Vagina (tissue), 2 donors: ENCODE measurements at places on chromosomes 3 and 15.

DNA sequence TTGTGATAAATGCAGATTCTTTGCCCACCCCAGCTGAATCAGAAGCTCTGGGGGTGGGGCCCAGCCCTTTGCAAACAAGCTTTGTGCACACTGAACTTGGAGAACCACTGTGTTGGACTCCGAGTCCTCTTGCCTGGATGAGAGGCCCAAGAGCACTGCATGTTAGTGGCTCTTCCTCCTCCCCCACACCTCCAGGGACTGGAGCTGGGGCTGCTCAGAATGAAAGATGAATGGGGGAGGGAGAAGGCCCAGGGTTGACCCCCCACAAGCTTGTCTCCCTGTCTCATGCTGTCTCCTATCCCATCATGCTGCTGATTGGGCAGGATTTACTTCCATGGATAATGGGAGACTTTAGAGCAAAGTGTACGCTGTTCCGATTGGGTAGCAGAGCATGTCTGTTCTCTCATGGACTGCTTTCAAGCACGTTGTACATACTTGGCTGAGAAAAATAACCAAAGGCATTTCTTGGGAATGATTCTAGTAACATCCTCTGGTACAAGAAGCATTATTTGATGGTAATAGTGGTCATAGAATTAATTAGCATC is 99.6 kb downstream of the PGPEP1L start:
- no peak for DNase-seq

DNA sequence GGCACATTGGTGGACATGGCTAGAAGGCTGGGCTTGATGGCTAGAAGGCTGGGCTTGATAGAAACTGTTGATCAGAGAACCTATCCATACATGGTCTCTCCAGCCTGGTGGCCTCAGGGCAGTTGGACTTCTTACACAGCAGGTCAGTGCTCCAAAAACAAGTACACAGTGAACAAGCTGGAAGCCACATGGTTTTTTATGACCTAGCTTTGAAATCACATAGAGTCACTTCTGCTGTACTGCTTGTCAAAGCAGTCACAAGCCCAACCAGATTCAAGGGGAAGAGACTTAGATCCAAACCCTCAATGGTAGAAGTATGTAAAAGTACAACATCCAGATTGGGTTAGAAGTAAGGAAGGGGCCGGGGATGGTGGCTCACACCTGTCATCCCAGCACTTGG is 89.4 kb upstream of the HES1 start:
- no peak for DNase-seq

- no peak for DNase-seq
Observed at GRCh38 chr3:148079370-148079769, 618.3 kb upstream of the AGTR1 start.

GRCh38 chr15:36605604-36606263 is 26.3 kb downstream of the CDIN1 start:
- no peak for DNase-seq

- no peak for DNase-seq
Observed at GRCh38 chr15:50552238-50552637, 5.8 kb upstream of the USP50 start.

DNA sequence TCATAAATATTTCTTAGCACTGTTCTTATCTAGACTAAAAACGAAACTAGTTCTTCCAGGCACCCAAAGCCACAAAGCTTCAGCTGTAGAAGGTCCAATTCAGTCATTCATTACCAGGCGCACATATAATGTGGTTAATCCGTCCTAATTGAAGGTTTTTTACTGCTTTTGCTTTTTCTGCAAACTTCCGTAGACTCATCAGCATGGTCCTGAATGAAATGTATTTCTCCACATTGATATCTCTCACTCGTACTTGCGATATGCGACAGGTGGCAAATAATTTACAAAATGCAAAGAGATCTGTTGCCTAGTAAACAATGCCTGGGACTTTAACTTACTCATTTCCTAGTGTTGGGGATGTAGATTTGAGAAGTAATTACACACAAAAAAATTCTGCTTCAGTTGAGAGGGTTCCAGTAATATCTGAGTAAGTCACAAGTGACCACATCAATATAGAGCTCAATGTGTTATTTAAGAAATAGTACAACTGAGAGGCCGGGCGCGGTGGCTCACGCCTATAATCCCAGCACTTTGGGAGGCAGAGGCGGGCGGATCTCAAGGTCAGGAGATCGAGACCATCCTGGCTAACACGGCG is 75.0 kb upstream of the MBNL1 start:
- DNase-seq: no peak

GRCh38 chr3:80408030-80408721 is 640.4 kb upstream of the ROBO1 start:
- DNase-seq: no peak

DNA sequence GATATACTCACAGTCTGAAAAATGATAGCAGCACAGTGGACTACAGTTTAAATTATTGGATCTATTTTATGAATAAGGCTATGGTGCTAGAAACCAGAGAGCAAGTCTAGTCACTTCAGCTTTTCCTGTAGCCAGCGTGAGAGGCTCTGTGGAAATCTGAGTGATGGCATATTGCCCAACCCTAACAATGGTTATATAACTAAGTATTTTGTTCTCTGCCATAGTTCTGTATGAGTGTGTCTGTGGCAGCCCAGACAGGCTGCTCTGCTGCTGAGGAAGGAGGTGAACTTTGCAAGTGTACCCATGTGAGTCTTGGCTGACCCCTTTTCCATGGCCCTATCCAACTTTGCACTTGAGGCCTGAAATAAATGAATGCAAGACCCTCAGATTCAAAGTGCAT is 105.7 kb downstream of the LRTM1 start:
- no peak for DNase-seq

DNA sequence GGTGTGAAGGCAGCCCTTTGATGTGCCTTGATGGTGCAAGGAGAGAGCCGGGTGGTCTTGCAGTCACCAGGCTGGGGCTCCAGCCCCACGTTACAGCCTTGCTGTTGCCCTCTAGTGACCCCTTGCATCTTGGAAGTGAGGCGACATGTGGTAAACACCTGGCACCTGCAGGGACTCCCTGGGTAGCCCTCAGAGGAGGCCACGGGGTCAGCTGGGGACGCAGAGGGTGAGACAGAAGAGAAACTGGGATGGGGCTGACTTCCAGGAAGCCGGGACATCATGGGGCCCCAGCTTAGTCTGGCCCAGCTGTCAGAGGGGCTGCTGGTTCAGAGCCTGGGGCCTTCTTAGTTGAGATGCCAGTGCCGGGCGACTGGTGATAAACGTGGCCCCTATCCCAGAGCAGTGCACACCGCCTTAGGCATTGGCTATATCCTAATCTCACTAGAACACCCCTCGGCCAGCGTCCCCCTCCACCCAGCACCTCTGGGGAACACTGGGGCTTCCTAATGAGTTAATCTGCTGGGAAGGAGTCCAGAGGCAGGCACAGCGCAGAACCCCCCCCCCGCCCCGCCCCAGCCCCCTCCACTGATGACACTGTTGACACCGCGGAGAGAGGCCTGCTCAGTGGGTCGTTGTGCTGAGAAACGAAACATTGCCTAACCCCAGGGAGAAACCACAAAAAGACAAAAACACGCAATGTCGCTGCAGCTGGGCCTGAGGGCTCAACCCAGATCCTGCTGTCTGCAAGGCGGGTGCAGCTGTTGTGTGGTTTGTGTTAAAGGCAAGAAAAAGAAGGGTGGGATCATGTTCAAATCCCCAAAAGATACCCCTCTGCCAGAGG is 60.5 kb upstream of the KLF13 start:
- peak; percentile 82 for DNase-seq

GRCh38 chr3:127637971-127638370 is 9.0 kb downstream of the PODXL2 start:
- DNase-seq: no peak

- no peak for DNase-seq
Observed at GRCh38 chr3:16841904-16842271, 42.9 kb upstream of the PLCL2 start.

DNA sequence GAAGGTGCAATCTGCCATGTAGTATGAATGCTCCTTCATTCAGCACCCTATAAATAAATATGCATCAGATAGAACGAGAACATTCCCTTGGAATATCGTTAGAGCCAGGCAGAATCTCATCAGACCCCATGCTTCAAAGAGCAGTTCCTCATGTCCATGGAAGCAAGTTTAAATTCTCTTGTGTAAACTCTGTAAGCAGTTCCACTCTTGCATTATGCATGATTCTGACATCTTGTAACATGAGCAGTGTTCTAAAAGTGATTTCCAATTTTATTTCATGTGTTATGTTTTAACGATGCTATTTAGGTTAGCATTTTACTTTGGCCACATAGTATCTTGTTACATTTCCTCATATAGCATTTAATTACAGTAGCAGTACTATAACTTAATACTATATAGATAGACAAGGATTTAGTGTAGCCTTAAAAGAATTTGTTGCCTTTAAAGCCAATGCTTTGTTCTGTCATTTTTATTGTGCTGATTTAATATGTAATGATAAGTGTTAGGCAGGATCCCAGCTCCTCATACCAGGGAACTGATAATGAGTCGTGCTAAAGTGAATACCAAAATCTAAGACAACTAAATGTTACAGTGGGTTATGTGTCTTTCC is 161.2 kb upstream of the NECTIN3 start:
- no peak for DNase-seq

GRCh38 chr3:139558351-139559266 is 19.1 kb upstream of the RBP1 start:
- DNase-seq: no peak

DNA sequence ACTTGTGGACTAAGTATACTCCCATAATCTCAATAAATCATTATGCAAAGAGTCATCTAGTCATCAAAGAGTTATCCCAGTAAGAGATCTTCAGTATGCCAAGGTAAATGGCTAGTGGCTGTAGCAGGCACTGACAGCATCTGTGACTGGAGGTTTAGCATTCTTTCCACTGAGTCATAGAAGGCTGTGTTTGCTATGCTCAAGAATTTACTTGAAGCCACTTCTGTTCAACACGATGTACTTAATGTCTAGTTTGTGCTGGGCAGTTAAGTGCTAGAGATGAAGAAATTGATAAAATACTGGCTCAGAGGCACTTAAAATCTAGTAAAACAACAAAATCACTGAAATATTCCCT is 13.0 kb downstream of the ZBED2 start:
- DNase-seq: no peak

DNA sequence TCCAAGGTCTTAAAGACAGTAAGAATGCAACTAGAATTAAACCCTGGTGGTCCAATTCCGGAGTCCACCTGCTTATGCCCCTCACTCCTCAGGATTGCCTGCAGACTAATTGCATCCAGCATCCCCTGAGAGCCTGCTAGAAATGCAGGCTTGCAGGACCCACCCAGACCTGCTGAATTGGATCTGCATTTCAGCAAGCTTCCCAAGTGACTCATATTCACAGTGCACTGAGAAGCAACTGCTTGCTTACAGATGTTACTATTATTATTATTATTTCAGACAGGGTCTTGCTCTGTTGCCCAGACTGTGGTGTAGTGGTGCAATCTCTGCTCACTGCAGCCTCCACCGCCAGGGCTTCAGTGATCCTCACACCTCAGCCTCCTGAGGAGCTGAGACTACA is 83.5 kb upstream of the VGLL4 start:
- no peak for DNase-seq

DNA sequence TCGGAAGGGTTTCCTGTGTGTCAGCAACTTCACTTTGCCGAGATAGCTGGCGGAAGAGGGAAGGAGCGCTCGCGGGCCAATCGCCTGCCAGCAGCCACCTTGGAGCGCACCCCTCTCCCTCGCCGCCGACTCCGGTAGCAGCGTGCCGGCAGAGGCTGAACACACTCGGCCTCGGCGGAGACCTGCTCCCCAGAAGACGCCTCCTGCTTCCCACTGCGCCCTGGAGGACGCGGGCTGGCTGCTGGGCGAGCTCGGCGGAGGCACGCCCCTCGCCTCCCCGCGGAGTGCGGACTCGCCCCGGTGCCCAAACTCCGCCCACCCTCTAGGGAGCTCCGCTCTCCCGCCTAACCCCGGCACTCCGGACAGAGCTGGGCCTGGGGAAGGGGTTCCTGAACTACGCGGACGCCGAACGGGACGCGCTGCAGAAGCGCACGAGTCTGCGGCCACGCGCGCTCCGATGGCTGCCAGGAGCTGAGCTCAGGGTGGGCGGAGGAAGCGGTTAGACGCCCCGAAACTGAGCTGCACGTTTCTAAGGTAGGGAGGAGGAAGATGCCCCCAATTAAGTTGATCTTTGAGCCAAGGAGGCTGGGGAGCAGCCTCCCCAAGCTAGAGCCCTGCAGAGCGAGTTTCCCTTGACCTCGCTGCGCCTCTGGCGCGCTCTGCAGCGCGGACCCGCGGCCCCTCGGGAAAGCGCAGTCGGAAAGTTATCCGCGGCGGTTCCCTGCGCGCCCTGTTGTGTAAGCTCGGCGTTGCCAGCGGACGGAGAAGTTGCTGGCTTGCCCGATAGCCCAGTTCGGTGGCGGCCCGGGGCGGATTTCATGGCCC is at the start of gene P2RY1:
Gene P2RY1 (plus strand): TSS at position 356 of the 825 bp plus-strand sequence. CDS start 652 bp downstream, outside the sequence.
- peak; percentile 92 for DNase-seq

GRCh38 chr3:191492601-191493000 is 31.6 kb downstream of the PYDC2 start:
- no peak for DNase-seq

- no peak for DNase-seq
Observed at GRCh38 chr3:2094941-2095340, 3.7 kb upstream of the CNTN4 start.

DNA sequence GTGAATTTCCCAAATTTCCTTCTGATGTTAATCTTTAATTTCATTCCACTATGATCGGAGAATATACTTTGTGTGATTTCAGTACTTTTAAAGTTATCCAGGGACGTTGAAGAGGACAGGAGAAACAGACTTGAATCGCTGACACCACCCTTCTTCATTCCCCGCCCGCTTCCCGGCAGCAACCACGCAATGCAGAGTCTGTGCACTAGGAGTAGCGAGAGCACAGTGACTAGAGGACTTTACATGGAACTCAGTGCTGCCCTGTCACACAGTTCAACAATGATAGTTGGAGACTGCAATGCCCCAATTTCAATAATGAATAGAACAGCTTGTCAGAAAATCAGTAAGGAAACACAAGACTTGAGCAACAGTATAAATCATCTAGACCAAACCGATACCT is 73.9 kb downstream of the RNF13 start:
- DNase-seq: no peak

DNA sequence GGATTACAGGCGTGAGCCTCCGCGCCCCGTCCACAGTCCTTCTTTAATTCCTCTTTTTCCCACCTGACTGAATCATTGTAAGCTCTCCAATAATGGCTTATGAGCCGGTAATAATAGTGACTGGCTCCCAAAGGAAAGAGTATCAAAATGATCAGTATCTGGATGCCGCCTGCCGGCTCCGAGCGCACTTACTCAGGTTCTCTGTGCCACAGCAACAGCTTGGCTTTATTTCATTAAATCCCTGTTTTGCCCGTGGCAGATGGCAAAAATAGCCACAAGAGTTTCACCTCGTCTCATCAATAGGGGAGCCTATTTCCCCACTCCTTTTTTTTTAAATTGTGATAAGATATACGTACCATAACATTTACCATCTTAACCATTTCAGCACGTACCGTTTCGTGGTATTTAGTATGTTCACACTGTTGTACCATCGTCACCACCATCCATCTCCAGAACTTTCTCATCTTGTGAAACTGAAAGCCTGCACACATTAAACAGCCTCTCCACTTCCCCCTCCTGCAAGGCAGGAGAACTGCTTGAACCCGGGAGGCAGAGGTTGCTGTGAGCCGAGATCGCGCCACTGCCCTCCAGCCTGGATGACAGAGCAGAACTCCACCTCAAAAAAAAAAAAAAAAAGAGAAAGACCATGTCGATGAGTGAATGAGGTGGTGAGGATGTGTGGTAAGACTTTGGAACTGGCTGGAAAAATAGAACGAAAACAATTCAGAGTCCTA is 80.7 kb upstream of the DLG1 start:
- DNase-seq: no peak
